ENCODE measurements at places on chromosomes 1 and 21.

- no peak for DNase-seq
Measured at GRCh38 chr1:179448437-179449149, 82.8 kb downstream of the AXDND1 start.

DNA sequence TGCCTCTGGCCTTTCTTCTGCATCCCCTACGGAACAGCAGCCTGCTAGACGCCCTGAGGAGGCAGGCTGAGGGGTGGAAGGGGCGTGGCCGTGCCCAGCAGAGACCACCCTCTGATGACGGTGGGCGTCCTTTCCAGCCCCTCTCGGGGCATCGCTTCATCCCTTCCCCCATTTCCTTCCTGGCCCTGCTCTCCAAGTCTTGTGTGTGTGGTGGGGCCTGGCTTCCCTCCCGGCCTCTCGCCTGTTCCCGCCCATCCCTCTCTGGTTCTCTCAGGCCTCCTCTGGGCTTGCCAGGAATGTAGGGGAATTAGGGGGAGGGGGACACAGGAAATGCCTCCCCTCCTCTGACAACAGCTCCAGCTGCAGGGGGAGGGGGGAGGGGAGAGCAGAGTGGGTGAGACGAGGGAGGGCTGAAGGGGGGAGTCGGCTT is 51.1 kb downstream of the SKI start:
- no peak for DNase-seq

- DNase-seq: no peak
Measured at GRCh38 chr1:217253351-217253750, 377.5 kb downstream of the GPATCH2 start.

DNA sequence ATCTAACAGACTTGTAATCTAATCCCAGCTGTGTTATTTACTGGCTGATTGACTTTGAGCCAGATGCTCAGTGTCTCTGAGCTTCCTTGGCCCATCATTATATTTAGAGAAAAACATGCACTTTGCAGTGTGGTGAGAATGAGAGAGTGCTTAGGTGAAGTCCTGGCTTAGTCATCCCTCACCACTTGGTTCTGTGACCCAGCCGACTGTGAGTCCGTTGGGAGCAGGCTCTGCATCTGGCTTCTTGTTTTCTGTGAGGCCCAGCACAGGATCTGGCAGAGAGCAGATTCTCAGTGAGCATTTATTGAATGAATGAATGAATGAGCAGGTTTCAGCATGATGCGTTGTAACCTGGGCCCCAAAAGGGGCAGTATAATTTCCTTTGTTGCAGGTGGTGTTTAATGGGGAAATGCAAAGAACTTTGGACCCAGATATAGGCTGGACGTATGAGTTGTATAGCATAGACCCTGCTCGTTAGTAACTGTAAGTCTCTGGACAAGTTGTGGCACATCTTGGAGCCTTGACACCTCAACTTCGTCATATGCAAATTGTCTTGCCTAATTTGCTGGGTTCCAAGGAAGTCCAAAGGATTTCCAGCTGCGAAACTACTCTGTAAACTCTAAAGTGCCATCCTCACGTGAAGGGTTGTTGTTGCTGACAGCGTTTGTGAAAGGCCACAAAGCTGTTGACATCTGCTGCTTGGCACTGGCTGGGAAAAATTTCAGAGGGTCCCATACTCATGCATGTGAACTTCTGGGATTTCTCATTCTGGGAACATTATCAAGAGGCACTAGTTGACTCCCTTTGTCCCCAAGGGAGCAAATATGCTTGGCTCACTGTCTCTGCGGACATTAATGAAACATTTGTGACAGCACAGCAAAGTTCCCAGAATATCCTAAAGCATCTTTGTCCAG is 138.8 kb upstream of the USP24 start:
- no peak for DNase-seq

GRCh38 chr1:156162430-156163037 is 9.1 kb downstream of the SEMA4A start:
- DNase-seq: no peak

Measured in frontal cortex (tissue), 4 donors.